ENCODE measurements at places on chromosomes 3 and 15.

GRCh38 chr3:184345317-184346144 lies 8.1 kb downstream of the FAM131A start:
- no peak for DNase-seq

- DNase-seq, result no peak
These were observed 89.5 kb upstream of the MANF start for GRCh38 chr3:51295625-51296024.

DNA sequence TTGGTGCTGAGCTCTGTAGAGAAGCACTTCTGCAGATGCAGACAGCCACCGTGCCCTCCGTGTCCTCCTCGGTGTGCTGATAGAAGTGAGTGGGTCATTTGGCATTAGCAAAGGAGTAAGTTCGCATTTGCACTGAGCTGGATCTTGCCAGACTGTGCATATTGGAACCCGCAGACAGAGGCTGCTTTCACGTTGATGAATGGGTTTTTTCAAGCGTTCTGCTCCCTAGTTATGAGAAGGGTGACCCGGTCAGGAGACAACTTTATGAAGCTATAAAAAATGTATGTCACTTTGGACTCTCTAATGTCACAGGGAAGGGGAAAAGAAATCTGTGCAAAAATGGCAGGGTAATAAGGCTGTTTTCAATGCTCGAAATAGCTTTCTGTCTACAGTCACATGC lies 739.4 kb downstream of the MCTP2 start:
- DNase-seq, result no peak

DNA sequence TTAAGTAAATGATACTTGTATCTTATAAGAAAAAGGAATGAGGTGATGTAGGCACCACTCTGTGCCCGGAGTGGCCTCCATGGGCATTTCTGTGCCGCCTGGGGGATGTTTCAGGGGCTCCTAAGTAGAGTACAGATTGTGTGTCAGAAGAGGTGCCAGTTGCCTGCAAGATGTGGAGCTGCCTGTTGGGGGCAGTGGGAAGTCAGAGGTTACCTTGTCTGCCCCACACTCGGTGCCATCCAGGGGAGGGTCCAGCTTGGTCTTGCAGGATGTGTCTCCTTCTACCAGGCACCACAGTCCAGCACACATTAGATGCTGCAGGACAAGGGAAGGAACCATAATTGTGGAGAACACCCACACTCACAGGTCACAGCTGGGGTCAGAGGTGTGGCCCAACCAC lies 208.8 kb downstream of the ADAMTS17 start:
- no peak for DNase-seq

DNA sequence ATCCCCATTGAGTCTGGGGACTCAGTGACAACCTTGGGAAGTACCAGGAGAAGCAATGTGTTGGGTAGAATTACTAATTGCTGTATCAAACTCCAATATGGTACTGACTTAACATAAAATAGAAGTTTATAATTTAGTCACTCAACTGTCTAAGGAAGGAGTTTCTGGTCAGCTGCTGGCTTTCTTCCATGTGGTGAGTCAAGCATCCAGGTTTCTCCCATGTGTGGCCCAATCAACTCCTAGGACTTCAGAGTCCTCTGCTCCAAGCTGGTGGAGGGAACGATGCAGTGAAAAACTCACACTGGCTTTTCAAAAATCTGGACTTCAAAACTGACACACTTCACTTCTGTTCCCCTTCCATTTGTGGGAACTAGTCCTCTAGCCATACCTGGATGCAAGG lies 25.2 kb downstream of the WNT5A start:
- DNase-seq, result no peak

GRCh38 chr15:71374607-71375352 lies 259.5 kb downstream of the THSD4 start:
- no peak for DNase-seq

- no peak for DNase-seq
These were observed 63.2 kb upstream of the PYDC2 start for GRCh38 chr3:191397771-191398170.

DNA sequence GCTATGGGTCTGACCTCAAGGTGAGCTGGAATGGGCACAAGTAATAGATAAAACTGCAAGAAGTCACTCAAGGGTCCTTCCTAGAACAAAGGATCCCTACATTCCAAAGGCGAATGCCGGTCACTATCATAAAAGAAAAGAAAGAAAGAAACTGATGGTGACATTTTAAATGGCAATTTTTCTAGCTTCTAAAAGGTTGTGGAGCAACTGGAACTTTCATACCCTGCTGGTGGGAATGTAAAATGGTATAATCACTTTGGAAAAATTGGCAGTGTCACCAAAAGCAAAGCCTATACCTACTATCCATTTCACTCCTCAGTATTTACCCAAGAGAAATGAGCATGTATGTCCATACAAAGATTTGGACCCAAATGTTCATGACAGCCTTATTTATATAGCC lies 4.2 kb downstream of the CCRL2 start:
- DNase-seq, result no peak

- DNase-seq, result no peak
These were observed 221.2 kb downstream of the THRB start for GRCh38 chr3:24273491-24273890.

DNA sequence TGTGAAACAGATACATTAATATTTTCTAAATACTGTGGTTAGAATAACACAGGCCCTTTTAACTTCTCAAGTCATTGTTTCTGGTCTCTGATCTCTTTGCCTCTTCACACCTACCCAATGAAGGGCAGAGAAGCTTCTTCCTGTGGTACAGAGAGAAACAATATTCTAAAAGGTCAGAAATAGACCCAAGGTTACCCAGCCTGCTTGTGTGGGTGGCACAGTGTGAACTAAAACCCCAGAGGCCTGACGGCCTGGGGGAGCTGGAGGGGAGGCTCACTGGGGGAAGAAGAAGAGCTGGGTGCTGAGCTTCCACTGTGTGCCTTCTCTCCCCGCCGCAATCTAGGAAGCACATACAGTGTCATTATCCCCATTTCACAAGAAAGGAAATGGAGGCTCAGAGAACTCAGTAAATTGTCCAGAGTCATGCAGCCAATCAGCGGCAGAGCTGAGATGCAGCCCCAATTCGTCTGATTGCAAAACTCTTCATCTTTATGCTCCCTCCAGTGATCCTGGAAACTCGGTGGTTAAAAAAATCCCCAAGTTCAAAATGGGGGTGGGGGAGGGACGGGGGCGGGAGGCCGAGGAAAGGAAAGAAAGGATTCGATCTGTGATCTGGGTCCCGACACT lies 64.1 kb upstream of the HEG1 start:
- no peak for DNase-seq

GRCh38 chr3:187011915-187012314 lies 81.6 kb downstream of the ST6GAL1 start:
- no peak for DNase-seq

DNA sequence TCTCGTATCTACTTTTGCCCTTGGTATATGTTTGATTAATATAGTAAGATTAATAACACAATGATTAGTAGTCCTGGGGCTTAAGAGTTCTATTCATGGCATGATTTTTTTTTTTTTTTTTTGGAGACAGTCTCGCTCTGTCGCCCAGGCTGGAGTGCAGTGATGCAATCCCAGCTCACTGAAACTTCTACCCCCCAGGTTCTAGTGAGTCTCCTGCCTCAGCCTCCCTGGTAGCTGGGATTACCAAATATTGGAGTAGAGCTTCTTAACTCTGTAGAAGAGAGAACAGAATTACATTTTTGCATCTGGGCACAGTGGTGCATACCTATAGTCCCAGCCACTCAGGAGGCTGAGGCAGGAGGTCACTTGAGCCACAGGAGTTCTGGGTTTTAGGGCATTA lies 58.9 kb downstream of the RAB7A start:
- no peak for DNase-seq

DNA sequence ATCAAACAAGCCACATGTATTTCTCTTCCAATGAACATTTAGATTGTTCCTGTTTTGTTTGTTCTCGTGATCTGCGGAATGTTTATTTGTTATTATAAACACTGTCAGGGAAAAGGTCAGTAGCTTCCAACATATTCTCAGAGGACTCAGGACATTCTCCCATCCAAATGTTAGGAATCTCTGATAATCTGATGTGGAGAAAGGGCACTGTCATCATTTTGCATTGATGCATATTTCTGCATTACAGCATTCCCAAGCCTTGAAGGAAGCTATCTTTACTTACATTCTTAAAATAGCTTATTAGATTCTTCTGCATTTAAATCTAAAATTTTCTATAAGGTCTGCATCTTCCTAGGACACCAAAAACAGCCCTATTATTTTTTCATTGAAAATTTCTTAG lies 10.3 kb downstream of the MYO1E start:
- no peak for DNase-seq

DNA sequence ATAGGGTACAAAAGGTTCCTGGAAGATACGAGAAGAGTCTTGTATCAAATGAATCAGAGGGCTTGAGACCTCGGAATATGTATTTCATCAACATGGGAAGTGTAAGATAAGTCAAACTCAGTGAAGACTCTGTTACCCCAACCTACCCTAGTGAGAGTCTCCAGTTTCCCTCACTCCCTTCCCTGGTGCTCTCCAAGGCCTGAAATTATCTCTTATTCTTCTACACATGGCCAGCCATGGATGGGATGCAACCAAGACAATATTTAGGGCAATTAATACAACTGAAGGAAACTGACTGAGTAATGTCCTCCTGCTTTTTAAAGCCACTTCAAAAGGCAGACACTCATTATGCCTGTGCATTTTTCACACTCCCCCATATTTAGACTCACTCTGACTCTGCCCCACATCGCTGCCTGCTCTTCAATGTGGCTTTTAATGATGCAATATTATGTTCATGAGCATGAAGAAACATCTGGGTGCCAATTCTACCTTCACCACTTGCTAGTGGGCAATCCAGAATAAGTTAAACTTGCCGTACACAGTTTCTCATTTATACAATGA lies 137.1 kb upstream of the THBS1 start:
- no peak for DNase-seq

GRCh38 chr3:23805633-23806533 lies at the start of gene UBE2E1:
Gene UBE2E1, plus strand, starts transcription at chr3:23805955. Its CDS starts 1,315 bp downstream, at chr3:23807270.
- peak; percentile 51 for DNase-seq

DNA sequence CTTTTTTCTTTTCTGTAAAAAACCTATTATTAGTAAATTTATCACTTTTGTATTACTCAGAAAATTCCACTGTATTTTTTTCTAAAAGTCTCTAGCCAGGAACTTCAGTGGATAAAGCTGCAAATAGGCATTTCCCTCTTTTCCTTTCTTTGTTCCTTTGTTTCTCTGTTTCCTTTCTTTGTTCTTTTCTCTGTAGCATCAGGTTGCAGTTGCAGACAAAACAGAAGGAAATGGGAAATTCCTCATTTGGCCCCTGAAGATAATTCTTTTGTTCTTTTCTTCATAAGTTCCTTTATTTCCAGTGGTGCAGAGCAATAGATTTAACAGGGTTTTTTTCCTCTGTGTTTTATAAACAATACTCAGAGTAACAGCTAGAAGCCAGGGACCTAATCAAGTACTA lies 416.5 kb downstream of the TBL1XR1 start:
- no peak for DNase-seq

DNA sequence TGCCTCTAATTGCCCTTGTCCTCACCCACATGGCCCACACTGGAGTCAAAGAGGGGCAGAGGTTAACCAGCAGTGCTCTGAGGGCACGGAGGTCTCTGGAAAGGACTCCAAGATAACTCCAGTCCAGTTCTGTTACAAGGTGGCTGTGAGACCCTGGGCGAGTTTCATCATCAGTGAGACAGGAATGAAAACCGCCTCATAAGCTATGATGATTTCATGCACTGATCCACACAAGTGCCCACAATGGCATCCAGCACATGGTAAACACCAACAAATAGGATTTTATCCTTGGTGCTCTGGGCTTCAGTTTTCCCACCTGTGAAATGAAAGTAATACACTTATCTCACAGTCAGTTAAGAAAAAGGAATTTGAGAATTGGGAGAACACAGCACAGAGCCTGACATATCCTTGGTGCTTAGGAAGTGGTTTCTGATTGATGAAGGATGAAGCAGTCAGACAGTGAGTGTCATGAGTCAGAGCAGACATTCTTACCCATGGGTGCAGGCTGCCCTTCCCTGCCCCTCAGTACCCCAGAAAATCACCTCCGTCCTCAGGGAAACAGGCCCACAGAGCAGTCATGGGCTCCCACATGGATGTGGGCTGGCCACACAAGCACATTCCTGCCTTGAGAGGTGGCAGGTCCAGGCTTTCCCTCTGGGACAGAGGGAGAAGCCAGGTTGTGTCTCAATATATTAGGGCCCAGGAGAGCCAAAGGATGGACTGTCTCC lies 48.4 kb downstream of the DAPK2 start:
- DNase-seq, result no peak

DNA sequence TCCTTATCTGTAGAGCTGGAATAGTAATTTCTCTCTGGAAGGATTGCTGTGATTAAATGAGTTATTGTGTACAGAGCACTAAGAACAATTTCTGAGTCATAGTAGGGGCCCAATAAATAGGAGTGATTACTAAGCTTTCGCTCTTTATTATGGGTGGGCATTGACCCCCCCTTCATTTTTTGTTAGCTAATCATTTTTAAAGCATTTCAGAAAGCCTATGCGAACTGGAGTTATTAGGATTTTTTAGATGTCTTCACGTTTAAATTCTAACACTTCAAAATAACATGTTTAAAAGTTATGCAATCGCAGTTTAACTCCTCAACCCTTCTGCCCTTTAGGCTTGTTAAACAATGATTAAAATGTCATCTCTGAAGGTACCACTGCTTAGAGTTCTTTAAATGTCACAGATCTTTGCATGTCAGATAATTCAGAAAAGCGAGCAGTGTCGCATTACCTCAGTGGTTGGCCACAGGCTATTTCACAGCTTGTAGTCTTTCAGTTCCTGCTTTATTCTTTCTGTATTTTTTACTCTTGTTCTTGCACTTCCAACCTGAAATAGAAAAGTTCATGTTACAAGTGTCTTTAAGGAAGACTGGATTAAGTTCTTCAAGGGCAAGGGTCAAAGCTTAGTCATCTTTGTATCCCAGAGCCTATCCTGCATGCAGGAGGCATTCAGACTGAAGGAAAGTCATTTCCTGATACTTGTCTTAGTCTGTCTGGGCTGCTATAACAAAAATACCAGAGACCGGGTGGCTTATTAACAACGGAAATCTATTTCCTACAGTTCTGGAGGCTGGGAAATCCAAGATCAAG lies 102.9 kb downstream of the FNDC3B start:
- DNase-seq, result no peak

DNA sequence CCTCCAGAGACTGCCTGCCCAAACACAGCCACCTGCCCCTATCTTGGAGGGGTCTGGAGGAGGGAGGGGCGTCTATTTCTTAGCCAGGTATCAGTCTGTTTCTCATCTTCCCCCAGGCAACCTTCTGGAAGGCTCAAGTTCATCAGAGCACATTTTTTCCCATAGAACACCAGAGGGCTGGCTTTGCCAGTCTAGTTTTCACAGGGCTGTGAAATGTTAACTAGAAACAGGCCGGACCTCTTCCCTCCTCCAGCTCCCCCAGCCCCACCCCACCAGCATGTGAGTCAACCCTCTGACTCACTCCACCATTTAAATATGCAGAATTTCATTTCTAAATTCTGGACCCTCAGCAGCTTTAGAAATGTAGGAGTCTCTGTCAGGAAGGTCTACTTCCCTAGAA lies 66.9 kb downstream of the SLCO2A1 start:
- DNase-seq, result no peak

DNA sequence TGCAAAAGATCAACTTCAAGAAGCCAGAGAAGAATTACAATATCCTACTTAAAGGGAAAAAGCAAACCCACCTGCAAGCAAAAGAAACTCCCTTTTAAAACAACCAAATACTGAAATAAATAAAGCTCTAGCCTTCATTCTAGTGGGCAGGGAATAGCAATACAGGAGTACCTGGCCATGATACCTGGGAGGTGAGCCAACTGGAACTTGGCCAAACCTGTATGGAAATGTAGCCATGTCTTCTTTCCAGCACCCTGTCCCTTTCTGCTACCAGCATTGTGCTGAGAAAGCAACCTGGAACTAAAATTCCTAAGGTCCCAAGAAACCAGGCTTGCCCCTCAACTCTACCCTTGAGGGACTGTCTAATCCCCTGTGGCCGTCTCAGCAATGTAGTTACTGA lies 530.0 kb downstream of the EPHB1 start:
- no peak for DNase-seq
